Activated CD8-positive, alpha-beta T cell treated with anti-CD3 and anti-CD28 coated beads, Interleukin-2, amount 10 ng/mL, durations not matched to agents 7 days and 5 days (primary cell): ENCODE measurements at places on chromosomes 3 and 15. TPM values are rescaled to one million over a fixed set of nuclear protein-coding genes. Genes with fewer than 3 reads are reported as not detected.

DNA sequence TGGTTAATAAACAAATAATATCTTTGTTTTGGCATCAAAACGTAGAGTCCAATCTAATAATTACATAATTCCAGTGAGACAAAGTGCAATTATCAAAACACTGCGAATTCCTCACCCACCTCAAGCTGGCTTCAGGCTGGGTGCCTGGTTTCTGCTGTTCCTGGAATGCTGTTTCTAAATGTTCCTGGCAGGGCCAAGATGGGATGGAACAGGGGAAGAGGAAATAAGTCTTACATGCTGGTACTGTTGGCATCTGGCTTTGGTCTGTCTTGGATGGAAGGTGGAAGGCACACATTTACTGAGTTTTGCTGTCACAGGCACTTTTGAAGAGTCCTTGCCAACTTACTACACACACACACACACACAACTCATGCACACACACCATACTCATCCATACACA lies 101.9 kb upstream of the SLCO3A1 start:
- no peak overlapping the region for H3K4me3 ChIP-seq
- no peak for DNase-seq
- H3K36me3 ChIP-seq: no peaks in the 10 kb centered on the region
- H3K27ac ChIP-seq: no peak overlapping the region
- peaks cover 8% of the 10 kb centered on the region for H3K27me3 ChIP-seq

The RAD51 gene
- total RNA-seq: 87.3 TPM

- DNase-seq: no peak
- H3K27me3 ChIP-seq: no peaks in the 10 kb centered on the region
- no peak overlapping the region for H3K27ac ChIP-seq
- H3K4me1 ChIP-seq: no peaks in the 10 kb centered on the region
- no peak overlapping the region for H3K4me3 ChIP-seq
- H3K36me3 ChIP-seq: no peaks in the 10 kb centered on the region
Measured at GRCh38 chr3:164208048-164208447, 870.2 kb downstream of the SI start.

- no peak overlapping the region for H3K4me3 ChIP-seq
- H3K27ac ChIP-seq: no peak overlapping the region
- no peak for DNase-seq
Measured at GRCh38 chr3:152021951-152022461, 148.6 kb downstream of the SUCNR1 start.

DNA sequence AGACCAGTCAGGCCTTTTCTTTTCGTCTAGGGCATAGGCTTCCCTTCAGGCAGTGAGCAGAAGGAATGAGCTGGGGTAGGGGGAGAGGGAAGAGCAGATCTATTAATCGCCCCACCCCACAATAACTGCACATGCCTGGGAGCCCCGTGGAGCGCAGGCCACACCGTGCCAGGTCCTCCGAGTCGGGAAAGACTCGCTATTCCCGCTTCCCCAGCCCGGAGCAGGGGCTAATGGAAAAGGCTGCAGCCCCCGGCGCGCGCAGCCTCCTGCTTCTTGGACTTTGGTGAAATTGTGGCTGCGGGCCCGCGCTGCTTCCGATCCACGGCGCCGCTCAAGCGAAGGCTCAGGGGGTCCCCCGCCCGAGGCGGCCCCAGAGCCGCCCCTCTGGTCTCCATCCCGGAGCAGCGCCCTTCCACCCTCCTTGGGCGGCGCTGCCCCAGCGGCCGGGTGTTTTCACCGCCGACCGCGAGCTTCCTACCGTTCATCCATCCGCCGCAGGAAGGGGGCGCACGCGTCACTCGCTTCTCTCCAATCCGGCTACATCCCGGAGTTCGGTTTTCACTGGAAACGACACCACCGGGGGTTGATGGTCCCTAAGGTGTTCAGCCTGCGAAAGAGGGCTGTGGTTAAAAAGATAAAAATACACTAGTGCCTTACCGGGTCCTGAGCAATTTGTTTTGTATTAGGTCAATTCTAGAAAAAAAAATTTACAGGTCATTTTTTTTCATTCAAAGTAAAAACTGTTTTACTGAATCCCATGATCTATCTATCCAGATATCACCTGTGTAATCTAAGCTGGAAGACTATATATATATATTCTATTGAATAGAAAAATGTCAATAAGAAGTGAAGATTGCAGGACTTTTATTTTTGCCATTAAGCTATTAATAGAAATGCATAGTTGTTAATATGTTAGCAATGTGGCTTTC lies 4.4 kb upstream of the SYNM start:
- peak; percentile 69 for DNase-seq
- no peaks in the 10 kb centered on the region for H3K36me3 ChIP-seq
- peaks cover 5% of the 10 kb centered on the region for H3K4me1 ChIP-seq
- H3K4me3 ChIP-seq: no peak overlapping the region
- peaks cover 37% of the 10 kb centered on the region for H3K27me3 ChIP-seq

DNA sequence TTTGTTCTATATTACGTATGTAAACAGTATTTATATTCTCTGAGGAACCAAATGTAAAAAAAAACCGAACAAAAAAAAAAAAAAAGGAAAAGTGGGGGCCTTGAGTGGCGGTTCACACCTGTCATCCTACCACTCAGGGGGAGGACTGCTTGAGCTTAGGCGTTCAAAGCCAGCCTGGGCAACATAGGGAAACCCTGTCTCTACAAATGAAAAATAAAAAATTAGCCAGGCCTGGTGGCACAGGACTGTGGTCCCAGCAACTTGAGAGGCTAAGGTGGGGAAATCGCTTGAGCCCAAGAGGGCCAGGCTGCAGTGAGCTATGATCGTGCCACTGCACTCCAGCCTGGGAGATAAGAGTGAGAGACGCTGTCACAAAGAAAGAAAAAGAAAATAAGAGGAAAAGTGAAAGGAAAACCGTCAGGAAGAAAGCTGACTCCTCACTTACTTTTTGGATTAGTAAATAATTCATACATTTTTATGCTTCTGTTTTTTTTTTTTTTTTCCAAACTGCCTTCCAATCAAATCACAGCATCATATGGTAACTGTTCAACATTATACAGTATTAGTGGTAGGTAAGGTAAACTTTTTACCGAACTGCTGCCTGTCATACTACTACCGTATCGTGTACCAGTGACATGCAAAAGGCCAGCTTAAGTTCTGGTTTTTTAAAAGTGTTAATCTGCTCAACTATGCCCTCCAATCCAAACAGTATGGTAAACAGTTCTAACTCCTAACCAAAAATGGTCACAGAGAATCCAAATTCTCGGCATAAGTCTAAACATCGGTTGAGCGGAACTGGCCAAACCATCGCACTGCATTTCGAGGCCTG lies 1.2 kb downstream of the PHC3 start:
- peaks cover 33% of the 10 kb centered on the region for H3K4me1 ChIP-seq
- H3K36me3 ChIP-seq: peaks cover 27% of the 10 kb centered on the region
- no peak for DNase-seq
- no peaks in the 10 kb centered on the region for H3K27me3 ChIP-seq
- peak overlapping the region; percentile 98 for H3K4me3 ChIP-seq

DNA sequence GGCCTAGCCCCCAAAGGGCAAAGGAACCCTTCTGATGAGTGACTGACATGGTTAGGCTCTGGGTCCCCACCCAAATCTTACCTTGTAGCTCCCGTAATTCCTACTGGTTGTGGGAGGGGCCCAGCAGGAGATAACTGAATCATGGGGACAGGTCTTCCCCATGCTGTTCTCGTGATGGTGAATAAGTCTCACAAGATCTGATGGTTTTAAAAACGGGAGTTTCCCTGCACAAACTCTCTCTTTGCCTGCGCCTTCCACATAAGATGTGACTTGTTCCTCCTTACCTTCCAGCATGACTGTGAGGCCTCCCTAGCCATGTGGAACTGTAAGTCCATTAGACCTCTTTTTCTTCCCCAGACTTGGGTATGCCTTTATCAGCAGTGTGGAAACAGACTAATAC lies 16.9 kb downstream of the TKT start:
- H3K36me3 ChIP-seq: peaks cover 55% of the 10 kb centered on the region
- peaks cover 46% of the 10 kb centered on the region for H3K4me1 ChIP-seq
- H3K4me3 ChIP-seq: no peak overlapping the region
- H3K27ac ChIP-seq: peak overlapping the region; percentile 75
- no peak for DNase-seq

DNA sequence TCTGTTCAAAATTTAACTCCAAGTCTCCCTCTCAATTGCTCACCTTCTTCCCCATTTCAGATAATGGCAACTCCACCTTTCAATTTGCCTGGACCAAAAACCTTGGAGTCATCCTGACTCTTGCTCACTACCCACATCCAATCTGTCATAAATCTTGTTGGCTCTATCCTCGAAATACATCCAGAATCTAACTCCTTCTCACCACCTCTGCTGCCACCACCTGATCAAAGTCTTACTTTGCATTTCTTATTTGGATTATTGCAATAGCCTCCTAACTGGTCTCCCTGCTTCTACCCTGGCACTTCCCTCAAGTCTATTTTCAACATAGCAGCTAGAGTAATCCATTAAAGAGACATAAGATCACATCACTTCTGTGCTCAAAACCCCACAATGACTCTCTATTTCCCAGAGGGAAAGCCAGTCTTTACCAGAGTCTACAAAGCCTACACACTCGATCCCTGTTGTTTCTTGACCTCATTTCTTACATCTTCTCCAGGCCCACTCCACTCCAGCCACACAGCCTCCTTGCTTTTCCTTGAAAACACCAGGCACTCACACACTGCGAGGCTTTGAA lies 86.6 kb downstream of the GPR156 start:
- no peak overlapping the region for H3K4me3 ChIP-seq
- H3K27ac ChIP-seq: no peak overlapping the region
- no peaks in the 10 kb centered on the region for H3K36me3 ChIP-seq

The LSMEM2 gene
- not detected for total RNA-seq

GRCh38 chr3:144341471-144341870 lies 369.8 kb downstream of the DIPK2A start:
- H3K4me3 ChIP-seq: no peak overlapping the region
- DNase-seq: no peak
- H3K27me3 ChIP-seq: no peaks in the 10 kb centered on the region
- no peak overlapping the region for H3K27ac ChIP-seq
- H3K36me3 ChIP-seq: no peaks in the 10 kb centered on the region

The CCR1 gene
- total RNA-seq: 41.5 TPM

GRCh38 chr15:56725386-56725785 lies 7.9 kb downstream of the ZNF280D start:
- DNase-seq: no peak
- no peak overlapping the region for H3K27ac ChIP-seq
- H3K4me1 ChIP-seq: peaks cover 31% of the 10 kb centered on the region
- peaks cover 43% of the 10 kb centered on the region for H3K36me3 ChIP-seq
- no peak overlapping the region for H3K4me3 ChIP-seq

The PLA2G4F gene
- not detected for total RNA-seq

GRCh38 chr3:98188545-98188944 lies 22.0 kb downstream of the OR5H15 start:
- no peak overlapping the region for H3K27ac ChIP-seq
- no peaks in the 10 kb centered on the region for H3K36me3 ChIP-seq
- H3K4me1 ChIP-seq: peaks cover 3% of the 10 kb centered on the region
- no peak overlapping the region for H3K4me3 ChIP-seq
